D341Med (cell line): ENCODE measurements at places on chromosomes 7 and 10.
A peak's percentile ranks its signal among the peaks of the same experiment; 100 is the strongest.

DNA sequence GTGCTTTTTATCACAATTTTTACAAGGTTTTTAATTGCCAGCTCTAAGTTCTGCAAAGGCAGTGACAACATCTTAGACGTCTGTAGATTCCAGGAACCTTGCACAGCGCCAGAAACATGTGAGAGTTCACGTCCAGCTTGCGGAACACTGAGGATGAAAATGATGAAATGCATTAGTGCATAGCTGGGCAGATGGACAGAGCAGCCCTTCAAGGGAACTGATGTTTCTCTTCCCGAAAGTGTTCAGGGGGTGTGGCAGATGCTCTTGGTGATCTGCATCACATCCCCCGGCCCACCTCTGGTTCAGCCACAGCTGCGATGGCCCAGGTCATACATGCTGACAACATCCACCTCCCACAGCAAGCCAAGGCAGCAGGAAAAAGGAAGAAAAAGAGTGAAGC is 40.9 kb downstream of the ITIH5 start:
- DNase-seq: no peak

DNA sequence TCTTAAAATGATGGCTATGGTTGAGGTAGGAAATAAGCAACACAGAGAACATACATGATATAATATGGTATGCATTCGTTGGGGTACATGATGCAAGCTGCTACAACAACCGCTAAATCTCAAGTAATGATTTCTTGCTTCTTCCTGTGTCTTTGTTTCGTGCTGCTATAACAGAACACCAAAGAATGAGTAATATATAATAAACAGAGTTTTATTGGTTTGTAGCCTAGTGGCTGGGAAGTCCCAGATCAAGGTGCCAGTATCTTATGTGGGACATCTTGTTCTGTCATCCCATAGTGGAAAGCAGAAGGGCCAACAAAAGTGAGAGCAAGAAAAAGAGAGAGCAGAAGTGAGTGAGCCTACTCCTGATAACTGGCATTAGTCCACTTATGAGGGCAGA is 689.7 kb downstream of the SUGCT start:
- no peak for DNase-seq

DNA sequence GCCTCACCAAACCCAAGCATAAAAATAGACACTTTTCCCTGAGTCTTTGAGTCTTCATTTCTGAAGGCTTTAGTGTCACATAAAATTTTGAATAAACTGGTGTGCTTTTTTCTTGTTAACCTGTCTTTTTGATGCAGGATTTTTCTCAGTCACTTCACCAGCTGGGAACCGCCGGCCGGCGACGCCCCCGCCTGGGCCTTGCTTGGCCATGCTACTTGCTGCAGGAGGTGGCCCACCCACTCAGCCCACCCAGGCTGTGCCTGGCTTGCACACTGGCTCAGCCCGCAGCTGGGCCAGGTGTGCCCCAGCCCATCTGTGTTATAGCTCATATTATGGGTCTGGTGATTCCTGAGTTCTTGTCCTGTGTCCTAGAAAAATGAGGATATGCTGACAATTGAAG is 247.4 kb upstream of the CACNA2D1 start:
- DNase-seq: no peak

DNA sequence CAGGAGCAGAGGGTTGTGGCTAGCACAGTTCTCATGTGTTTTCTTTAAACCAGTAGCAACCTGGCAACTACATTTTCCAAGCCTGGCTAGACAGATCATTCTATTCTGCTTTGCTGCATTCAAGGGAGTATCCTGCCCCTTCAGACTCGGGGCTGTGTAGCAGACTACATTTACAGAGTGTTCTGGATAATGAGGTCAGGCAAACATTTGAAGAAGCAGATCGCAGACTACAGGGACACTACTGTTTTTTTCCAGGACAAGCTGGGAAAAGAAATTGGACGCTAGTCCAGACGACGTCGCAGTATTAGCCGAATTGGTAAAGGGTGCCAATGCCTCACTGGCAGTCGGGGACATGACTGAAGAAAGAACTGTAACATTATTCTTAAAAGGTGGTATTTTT is 61.0 kb upstream of the PAPSS2 start:
- no peak for DNase-seq

DNA sequence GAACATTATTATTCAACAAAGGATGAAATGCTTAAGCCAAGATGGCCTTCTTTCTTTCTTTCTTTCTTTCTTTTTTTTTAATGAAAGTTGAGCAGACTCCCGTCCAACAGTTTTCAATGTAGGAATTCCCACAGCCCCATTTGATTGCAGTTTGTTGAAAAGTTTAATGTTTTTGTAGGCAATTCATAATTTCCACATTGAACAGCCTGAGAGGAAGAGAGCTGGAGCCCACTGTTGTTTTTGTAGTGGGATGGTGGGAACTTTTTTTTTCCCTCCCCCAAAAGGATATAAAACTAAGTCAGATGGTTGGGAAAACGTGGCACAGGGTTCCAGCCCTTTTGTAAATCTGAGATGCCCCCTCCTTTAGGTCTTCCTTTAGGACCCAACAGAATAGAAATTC is 86.6 kb downstream of the TCF7L2 start:
- no peak for DNase-seq

DNA sequence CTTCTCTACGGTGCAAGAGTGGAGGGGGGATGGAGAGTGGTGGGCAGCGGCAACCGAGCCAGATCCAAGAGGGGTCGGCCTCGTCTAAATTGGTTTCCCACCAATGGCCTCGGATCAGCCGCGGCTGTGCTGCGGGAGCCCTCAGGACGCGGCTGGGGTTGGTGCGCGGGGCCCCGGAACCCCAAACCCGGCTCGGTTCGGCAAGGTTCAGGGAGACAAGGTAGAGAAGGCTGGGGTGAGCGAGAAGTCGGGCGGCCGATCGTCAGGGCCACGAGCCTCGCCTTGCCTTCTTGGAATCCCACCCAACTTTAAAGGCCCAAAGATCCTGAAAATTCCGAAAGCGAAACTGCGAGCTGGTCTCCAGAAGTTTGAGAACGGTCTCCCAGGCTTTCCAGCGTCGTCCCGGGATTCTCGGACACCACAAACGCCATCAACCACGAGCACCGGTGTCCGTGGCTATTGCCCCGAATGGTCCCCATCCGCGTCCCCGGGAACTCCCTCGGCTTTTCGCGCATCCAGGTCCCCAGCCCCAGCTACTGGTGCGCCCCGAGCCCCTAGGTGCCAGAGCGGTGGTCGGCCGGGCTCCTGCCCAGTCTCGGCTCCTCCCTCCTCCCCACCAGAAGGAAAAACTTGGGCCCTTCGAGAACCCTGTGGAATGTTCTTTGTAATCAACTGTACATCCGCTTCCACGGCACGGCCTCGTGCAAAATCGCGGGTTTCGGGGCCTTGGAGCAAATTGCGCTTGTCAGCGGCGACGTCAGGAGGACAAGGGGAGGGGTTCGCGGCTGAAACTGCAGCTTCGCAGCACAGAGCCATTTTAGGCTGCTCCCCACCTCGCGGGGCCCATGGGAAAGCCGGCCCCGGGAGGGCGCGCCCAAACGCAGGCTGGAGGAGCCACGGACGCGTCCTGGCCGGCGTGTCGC is 3.2 kb downstream of the SFMBT2 start:
- no peak for DNase-seq

DNA sequence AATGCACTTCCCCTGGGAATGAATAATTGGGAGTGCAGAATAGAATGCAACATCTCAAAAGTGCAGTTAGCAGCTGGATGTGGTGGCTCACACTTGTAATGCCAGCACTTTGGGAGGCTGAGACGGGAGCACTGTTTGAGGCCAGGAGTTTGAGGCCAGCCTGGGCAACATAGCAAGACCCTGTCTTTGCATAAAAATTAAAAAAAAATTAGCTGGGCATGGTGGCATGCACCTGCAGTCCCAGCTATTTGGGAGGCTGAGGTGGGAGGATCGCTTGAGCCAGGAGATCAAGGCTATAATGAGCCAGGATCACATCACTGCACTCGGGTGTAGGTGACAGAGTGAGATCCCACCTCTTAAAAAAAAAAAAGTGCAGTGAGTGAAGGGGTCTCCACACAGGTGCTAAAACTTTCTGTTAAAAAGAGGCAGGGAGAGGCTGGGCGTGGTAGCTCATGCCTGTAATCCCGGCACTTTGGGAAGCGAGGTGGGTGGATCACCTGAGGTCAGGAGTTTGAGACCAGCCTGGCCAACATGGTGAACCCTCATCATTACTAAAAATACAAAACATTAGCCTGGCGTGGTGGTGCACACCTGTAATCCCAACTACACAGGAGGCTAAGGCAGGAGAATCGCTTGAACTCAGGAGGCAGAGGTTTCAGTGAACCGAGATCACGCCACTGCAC is 13.5 kb upstream of the ZMIZ1 start:
- no peak for DNase-seq

DNA sequence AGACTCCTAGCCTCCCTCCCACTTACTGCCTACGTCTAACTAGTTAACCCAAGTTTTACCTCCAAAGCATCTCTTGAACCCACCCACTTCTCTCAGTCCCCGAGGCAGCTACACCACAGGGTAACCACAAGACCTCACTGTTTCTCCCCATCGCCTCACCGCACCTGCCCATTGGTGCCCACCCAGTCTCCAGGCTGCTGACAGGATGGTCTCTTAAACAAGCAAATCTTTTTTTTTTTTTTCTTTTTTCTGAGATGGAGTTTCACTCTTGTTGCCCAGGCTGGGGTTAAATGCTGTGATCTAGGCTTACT is 47.0 kb downstream of the DENND2A start:
- DNase-seq: no peak

GRCh38 chr7:42765931-42766330 is 145.9 kb downstream of the C7orf25 start:
- DNase-seq: no peak

- DNase-seq: peak; percentile 58
Measured at GRCh38 chr10:3192856-3193635, 20.5 kb upstream of the PITRM1 start.

- no peak for DNase-seq
Measured at GRCh38 chr10:43190775-43191174, 52.5 kb downstream of the CSGALNACT2 start.

- DNase-seq: peak; percentile 72
Measured at GRCh38 chr7:77797734-77798393, 370 bp downstream of the TMEM60 start.

DNA sequence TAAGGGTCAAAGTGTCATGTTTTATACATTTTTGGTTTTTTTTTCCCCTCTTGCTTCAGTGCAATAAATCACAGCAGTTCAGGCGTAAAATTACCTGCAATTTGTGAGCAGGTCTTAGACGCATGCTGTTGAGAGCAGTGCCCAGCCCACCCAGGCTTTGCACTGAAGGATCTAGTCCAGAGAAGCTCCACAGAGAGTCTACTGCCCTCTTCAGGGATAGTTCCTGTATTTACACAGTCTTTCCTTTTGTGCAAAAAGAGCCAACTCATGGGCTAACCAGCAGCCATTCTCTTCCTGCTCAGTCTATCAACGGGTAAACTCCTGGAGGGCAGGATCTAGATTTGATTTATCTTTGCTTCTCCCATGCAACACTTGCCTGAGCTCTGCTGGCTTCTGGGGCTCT is 82.2 kb upstream of the NAMPT start:
- peak; percentile 51 for DNase-seq

DNA sequence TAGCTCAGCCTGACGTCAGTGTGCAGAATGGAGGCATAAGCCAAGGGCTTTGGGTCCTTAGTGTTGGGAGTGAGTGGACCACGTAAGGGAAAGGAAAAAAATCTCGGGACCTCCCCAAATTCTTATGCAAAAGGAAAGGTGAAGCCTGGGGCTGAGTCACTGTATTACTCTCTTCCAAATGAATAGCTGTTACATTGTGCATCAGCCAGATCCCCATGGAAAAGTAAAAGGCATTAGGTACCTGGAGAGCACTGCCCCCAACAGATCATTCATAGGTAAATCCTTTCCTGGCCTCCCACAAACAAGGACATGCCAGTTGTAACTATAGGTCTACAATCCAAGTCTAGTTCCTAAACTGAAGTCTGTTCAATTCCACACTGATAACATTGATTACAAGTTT is 170.5 kb downstream of the C1GALT1 start:
- no peak for DNase-seq

DNA sequence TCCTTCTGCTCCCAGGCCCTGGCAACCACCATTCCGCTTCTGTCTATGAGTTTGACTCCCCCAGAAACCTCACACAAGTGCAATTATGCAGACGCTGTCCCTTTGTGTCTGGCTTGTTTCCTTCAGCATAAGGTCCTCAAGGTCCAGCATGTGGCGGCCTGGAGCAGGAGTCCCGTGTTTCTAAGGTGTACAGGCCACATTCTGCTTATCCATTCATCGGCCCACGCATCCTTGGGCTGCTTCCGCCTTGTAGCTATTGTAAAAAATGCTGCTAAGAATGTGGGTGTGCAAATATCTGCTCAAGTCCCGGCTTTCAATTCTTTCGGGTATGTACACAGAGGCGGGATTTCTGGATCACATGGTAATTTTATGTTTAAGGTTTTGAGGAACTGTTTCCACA is 38.2 kb downstream of the ESYT2 start:
- no peak for DNase-seq

DNA sequence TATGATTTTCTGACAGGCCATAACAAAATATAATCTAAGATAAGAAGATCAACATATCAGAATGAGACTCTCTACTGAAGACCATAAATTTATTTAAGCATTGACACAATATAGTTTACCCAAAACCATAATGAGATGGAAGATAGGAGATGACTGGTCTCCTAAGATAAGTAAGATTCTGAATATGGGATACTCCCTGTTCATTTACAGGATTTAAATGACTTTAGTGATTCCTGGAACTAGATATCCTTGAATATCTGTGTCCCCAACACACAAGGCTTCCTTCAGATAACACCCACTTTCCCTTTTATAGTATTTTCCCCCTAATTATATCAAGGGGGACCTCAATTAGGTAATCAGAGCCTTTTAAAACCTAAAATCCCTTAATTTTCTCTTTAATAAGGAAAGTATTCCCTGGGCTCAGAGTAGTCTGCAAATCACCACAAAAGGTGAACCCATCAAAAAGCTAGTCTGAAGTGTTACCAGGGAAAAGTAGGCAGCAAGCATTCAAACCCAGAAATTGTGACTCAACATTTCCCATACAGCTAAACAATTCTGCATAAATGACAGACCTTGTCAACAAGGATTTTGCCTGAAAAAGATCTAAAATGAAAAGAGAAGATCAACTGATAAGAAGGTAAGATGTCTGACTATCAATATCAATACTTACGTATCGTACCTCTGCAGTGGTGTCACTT is 99.9 kb downstream of the CNOT4 start:
- DNase-seq: no peak
